ENCODE measurements at places on chromosomes 2 and 18.

DNA sequence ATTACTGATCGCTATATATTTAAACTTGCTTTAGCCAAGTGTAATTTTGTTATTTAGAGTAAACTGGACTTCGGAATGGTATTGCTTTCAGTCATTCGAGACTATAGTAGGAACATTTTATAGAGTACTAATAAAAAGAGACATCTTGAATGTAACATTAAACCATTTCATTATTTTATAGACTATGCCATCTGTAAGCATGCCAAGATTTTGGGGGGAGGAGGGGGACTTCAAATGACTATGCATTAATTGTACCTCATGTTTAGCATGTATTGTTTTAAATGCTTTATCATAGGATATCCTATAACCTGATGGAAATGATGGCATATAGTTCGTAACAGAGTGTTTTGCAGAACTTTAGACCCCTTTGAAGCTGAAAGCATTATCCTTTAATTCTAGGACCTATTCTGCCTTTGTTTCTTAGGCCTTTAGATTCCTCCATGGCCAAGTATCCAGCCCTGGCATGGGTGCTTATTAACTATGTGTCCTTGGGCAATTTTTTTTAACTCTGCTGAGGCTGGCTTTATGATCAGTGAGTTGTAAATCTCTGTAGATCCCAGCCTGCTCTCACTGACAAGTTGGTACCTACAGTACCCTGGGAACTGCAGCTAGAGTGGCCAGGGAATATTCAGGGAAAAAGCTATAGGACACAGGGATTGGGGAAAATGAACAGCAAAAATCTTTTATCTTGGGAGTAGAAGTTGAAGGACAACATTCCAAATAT lies 93.4 kb downstream of the PARD3B start:
- DNase-seq: no peak

- no peak for DNase-seq
These were observed 46.3 kb downstream of the TANK start for GRCh38 chr2:161206471-161207032.

DNA sequence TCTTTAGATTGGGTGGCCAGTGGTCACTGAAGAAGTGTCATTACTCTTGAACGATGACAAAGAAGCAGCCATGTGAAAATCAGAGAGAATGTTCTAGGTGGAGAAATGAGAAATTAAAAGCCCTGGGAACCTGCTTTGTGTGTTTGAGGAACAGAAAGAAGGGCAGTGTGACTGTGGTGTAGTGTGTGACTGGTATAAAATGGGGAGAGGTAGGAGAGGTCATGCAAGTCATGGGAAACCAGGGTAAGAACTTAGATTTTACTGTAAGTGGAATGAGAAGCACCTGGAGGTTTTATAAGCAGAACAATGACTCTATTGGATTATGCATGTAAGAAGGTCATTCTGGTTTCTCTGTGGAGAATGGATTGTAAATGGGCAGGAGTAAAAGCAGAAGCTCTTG lies 12.2 kb downstream of the ICOS start:
- no peak for DNase-seq

GRCh38 chr18:23067236-23067635 lies 68.0 kb upstream of the CABLES1 start:
- DNase-seq: no peak

DNA sequence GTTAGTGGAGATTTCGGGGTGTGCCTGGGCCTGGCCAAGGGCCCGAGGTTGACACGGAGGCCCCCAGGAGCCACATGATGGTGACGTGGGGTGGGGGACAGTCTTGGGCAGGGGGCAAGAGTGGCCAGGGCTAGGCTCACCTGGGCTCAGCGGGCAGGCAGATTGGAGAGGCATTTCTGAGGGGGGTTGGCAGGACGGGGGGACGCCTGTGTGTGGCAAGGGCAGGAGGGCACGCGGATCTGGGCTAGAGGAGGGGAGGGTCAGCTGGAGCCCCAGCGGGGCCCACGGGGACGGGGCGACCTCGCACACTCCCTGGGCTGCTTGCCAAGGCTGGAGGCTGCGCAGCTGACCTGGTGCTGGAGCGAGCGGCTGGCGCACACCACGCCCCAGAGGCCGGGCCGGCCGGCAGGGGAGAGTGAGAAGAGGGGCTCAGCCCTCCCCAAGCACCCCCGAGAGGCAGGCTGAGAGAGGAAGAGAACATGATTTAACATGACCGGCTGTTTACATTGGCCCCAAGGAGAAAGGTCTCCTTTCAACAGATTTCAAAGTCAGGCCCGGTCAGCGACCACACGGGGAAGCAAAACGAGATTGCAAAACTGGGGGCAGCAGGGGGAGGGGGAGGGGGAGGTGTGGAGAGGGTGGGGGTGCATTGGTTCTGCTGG lies 38.0 kb upstream of the SNED1 start:
- no peak for DNase-seq

- no peak for DNase-seq
These were observed 357.2 kb upstream of the EPHA4 start for GRCh38 chr2:221929259-221929658.

DNA sequence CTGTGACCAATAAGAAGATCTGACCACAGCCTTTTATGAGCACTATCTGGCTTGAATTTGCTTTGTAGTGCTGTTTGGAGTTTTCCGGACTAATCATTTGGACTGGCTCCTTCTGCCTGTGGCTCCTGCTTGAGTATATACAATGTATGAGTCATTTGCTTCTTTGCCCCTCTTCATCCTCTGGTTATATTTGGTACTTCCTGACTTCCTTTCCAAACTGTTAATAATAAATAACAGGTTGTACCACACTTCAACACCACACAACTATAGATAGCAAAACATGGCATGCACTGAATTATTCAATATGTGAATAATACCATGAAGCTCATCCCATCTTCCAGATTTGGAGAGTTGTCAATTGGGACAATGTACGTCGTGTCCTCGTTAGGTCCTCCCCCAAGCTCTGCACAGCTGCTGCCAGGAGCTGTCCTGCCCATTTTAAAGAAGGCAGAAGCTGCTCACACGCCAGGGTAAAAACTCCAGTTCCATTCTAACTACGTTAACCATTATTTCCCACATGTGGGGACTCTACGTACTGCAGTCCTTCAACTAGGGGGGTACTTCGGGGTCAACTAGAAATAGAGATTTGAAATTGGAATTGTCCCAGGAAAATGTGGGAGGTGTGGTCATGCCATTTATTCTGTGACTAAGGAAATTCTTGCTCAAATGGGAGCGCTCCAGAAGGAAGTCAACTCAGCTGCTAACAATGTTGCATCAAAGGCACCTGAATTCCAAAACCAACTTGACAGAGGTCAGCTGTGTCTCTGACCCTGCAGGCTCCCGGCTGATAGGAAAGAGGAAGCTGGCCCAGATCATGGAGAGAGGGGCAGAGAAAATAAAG lies 38.1 kb downstream of the ST8SIA5 start:
- DNase-seq: no peak

DNA sequence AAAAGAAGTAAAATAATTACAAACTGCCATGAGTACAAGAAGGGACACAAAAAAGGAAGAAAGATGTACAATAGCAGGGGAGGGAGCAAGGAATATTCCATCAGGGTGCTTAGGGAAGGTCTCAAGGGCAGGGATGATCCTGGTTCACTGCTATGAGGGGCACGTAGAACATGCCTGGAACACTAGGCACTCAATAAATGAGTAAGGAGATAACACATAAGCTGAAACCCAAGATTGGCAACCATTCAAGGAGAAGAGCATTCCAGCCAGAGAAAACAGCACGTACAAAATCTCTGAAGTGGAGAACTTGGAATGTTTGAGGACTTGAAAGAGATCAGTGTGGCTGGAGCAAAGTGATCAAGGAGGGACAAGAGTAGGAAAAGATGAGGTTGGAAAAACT lies 103.2 kb downstream of the FAM161A start:
- no peak for DNase-seq

DNA sequence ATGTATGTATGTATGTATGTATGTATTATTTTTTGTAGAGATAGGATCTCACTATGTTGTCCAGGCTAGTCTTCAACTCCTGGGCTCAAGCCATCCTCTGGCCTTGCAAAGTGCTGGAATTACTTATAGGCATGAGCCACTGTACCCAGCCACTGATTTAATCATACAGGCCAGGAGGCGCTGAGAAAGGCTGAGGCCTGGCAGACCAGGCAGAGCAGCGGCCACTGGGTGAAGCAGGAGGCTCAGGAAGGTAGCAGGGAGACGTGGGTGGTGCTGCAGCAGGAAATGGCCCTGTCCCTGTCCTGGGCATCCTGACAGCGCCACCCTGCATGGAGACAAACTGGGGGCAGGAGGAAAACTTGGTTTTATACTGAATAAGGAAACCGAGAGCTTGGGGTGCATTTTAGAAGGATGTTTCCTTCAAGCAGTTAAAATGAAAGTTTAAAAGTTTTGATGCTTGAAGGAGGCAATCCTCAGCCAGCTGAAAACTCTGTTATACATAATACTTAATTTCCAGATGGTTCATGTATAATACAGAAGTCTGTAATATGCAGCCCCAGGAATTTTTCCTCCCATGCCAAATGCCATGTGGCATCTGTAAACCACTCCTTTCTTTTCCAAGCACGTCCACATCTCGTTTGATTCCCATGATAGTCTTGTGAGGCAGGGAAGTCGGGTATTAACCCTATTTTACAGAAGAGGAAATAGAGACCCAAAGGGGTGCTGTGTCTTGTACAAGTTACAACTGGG lies 182.4 kb downstream of the CELF4 start:
- no peak for DNase-seq

GRCh38 chr2:113281910-113282746 lies 3.4 kb upstream of the PAX8 start:
- no peak for DNase-seq

GRCh38 chr2:181485638-181485946 lies 28.4 kb downstream of the ITGA4 start:
- no peak for DNase-seq

GRCh38 chr2:186641807-186642321 lies 52.0 kb upstream of the FAM171B start:
- peak; percentile 65 for DNase-seq

DNA sequence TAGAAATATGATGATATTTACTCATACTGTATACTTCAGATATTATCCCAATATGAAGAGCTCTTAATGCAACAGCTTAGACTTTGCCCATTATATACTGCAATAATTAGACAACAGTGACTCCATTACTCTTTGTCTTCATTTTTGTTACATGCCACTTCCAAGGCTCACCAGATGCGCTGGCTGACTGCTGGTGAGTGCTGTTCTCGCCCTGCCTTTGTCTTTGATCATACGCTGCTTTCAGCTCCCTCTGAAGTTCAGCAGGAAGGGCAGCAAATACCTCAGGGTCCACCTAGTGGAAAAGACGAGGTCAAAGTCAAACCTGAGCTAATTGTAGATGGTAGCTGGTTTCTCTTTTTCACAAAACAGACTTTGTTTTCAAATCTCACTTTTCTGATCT lies 66.3 kb downstream of the EIF5B start:
- no peak for DNase-seq

DNA sequence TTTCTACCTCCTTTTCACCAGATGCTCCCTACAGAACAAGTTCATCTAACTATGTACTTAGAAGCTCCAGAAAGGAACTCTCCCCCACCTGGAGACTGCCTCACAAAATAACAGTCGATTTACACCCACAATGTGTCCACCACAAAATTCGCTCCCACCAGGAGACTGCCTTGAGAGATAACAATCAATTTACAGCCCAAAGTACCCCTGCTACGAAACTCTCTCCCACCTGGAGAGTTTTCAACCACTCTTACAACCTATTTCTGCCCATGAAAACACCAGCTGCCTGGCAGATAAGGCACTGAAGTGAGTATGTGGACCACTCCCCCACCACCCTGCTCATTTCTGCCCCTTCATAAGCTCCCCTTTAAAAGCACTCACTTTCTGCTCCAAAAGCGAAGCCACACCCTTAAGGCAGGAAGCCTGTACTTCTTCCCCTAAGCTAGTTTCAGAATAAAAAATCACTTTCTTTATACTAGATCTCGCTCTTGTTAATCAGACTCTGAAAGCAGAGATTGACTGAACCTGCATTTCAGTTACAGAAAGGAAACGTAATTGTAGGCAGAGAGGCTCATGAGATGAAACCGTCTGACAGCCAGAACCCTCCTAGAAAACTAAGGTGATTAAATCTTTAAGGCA lies 94.4 kb upstream of the RBBP8 start:
- DNase-seq: no peak

- no peak for DNase-seq
These were observed 135.4 kb upstream of the PIEZO2 start for GRCh38 chr18:11284811-11285210.
